Stimulated activated CD8-positive, alpha-beta memory T cell treated with anti-CD3 and anti-CD28 coated beads, Interleukin-4, amount 100 ng/mL, for 24 hours (primary cell): ENCODE measurements at places on chromosomes 2 and 18.

- no peak for DNase-seq
Measured at GRCh38 chr2:240789051-240789453, 31.0 kb downstream of the KIF1A start.

DNA sequence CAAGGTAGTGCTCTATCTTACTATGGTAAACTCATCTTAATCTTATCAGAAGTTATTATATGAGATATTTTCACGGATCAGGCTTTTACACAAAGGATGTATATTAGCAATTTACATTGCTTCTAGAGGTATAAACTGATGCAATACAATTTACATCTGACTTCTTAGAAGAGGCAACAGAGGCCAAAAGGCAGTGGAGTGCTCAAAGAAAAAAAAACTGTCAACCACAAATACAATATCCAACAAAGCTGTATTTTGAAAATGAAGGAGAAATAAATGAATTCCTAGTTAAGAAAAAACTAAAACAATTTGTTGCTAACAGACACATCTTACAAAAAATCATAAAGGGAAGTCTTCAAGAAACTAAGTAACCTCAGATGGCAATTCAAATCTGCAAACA is 1031.5 kb upstream of the CNTNAP5 start:
- DNase-seq = no peak

DNA sequence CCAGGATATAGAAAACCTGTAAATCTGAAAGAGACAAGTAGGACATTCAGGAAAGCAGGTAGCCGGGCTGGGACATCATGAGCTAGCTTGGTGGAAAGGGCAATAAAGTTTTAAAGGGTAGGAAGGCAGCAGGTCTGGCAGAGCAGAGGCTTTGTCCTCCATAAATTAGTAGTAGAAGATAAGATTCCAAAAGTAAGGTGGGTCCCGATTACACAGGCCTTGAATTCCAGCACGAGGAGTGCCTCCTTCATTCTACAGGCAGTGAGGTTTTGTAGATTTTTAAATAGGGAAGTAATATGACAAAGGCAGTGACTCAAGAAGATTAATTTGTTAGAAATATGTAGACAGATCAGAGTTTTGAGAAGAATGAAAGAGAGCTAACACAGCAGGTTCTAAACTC is 160.7 kb downstream of the DTNB start:
- DNase-seq = no peak

- no peak for DNase-seq
Measured at GRCh38 chr18:6255116-6255705, 159.5 kb downstream of the L3MBTL4 start.

GRCh38 chr2:76252704-76253103 is 542.0 kb upstream of the GCFC2 start:
- DNase-seq = no peak

- DNase-seq = no peak
Measured at GRCh38 chr2:240358821-240359397, 76.6 kb upstream of the GPC1 start.

GRCh38 chr18:62814132-62814759 is 98.9 kb downstream of the PHLPP1 start:
- no peak for DNase-seq

GRCh38 chr2:221019668-221020067 is 552.4 kb downstream of the EPHA4 start:
- no peak for DNase-seq

- no peak for DNase-seq
Measured at GRCh38 chr2:85064927-85065577, 68.1 kb upstream of the TCF7L1 start.

- DNase-seq = no peak
Measured at GRCh38 chr2:96806468-96807126, 9.5 kb upstream of the CNNM3 start.

GRCh38 chr18:30489890-30490643 is 552.5 kb downstream of the DSC3 start:
- DNase-seq = no peak

- DNase-seq = no peak
Measured at GRCh38 chr2:136149011-136149410, 31.1 kb upstream of the CXCR4 start.

DNA sequence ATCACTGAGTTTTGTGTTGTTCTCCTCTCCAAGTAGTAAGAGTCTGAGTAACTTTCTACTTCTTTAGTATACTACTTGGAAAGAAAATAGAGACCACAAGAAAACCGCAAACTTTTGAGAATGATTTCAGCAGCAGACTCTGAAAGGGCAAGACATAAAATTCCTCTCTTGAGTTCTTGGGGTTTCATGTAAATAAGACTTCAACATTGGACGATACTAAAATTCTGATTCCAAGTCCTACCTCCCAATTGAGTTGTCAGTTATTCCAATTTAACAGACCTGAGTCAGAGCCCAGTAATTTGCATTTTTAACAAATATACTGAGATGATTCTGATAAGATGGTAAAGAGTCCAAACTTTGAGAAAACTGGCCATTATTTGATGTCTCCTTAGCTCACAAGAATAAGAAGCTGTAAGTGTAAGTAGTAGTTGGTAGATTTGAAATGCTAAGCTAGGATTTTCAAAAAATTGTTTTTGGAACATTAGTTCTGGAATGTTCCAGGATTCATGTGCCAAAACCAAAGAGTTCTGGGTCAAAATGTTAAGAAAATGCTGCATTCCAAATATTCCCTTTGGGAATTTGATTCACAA is 261.6 kb upstream of the SPOPL start:
- DNase-seq = no peak

DNA sequence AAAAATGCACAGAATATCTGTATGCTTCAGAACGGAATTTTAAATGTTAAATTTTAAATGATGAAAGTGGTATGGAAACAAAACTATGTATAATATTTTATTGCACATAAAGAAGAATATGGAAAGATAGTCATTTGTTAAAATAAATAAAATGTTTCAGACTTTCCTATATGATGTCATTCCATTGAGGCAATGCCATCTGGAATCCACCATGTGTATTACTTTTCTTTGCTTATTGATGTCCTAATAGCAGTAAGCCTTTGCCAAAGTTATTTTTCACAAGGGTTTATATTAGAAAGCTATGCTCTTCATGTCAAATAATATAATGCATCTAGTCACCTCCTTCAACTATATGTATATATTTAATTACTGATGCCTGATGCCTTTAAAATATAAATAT is 601.6 kb upstream of the PKDCC start:
- DNase-seq = no peak

DNA sequence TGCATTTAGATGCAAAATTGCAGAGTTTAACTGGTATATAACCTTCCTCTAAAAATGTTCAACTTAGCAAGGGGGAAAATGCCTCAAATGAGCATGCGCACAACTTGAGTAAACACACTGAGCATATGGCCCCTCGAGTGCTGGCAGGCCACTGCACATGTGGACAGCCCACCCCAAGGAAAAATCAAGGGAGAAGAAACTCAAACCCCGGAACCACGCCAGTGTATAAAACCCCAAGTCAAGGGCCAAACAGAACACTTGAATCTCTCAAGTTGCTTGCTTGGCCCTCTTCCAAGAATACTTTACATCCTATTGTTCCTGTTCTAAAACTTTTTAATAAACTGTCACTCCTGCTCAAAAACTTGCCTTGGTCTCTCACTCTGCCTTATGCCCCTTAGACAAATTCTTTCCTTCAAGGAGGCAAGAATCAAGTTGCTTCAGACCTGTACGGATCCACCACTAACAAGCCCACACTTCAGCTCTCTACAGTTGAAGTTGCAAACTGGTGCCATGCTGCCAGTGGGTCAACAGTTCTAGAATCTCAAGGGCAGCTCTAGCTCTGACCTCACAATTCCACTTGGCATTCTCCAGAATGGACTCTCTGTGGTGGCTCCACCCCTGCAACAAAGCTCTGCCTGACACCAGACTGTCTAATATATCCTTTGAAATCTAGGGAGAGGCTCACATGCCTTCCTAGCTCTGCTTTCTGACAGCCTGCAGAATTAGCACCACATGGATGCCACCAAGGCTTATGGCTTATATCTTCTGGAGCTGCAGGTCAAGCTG is 38.9 kb downstream of the HIBCH start:
- DNase-seq = no peak

- no peak for DNase-seq
Measured at GRCh38 chr2:98800330-98801064, 69.6 kb upstream of the MGAT4A start.
